ENCODE measurements at places on chromosomes 6 and 20.
A peak's percentile ranks its signal among the peaks of the same experiment; 100 is the strongest.

DNA sequence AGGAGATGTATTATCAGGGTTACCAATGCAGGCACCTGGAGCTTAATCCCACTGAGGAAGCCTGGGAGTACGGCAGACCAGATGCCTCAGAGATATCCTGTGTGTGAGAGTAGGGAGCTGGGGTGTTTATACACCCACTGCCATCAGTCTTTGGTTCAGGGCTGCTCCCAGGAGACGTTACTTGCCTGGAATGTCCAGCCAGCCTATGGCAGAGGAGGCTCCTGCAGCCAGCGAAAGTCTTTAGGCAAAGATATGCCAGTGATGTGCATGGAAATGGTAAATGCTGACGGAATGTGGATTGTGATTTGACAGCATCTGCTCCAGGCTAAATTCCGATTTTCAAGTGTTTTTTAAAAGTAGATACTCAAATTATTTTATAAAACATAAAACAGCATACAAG, 282.0 kb downstream of the BTBD3 start:
- no peak overlapping the region for H3K4me3 ChIP-seq
- no peaks in the 10 kb centered on the region for H3K36me3 ChIP-seq
- no peak for DNase-seq
- no peak overlapping the region for H3K27ac ChIP-seq

- DNase-seq: no peak
- no peaks in the 10 kb centered on the region for H3K27me3 ChIP-seq
- H3K27ac ChIP-seq: no peak overlapping the region
- no peaks in the 10 kb centered on the region for H3K36me3 ChIP-seq
- no peak overlapping the region for H3K4me3 ChIP-seq
- no peaks in the 10 kb centered on the region for H3K4me1 ChIP-seq
Measured at GRCh38 chr20:22986601-22987000, 48.5 kb upstream of the SSTR4 start.

DNA sequence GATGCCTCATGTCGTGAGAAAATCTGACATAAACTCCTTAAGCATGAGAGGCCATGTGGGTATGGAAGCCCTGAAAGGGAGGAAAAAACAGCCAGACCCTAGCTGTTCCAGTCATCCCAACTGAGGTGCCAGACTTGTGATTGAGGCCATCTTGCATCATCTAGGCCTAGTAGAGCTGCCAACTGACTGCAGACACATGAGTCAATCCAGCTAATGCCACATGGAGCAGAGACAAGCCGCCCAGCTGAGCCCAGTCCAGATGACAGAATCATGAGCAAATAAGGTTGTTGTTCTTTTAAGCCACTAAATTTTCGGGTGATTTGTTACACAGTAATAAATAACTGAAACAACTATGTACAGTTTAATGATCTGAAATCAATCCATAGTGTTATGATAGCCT, 680.9 kb downstream of the MAFB start:
- no peaks in the 10 kb centered on the region for H3K36me3 ChIP-seq
- H3K4me1 ChIP-seq: no peaks in the 10 kb centered on the region

DNA sequence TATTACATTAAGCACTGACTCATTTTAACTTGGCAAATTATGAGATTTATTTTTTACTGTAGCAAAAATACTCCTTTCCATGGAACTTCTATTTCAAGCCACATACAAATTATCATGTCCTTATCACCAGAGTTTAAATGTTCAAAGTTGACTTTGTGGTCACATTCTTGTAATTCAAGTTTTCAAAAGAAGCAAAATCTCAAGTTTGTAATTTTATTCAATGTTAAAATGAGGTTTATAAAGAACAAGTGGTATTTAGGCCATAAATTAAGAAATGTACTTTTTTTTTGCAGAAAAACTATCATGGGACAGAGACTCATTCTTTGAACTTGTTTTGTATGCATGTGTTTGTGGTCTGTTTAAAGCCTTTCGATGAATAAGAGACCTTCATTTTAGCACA, 811.5 kb downstream of the TENT5A start:
- no peaks in the 10 kb centered on the region for H3K27me3 ChIP-seq
- no peak overlapping the region for H3K4me3 ChIP-seq
- no peak overlapping the region for H3K27ac ChIP-seq
- DNase-seq: no peak
- no peaks in the 10 kb centered on the region for H3K36me3 ChIP-seq

DNA sequence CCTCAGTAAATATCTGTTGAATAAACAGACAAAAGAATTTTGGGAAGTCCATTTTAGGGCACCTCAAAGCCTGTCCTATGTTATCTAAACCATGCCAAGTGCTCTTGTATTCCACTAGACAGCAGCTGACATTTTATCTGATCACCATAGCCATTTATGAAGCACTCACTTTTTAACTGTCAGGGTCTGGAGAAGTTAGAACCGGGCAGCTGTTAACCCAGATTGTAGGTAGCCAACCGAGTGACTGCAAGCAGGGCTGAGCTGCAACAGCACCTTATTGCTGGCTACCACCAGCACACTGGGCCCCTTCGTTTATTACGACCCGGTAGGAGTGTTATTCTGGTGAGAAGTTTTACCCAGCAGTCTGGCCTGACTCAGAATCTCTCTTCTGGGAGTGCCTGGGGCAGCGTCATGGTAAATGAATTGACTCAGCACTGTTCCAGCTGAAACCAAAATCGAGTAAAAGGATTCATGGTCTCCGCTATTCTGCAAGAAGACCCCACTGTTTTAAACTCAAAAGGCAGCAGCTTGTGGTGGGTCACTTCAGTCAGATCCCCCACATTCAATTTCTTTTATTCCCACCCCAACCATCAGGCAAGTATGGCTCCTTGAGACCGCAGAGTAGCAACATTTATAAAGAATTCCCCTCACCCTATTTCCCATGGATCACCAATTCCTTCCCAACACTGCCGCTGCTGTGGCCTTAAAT, 1.7 kb downstream of the UBE2V1 start:
- peak overlapping the region; percentile 35 for H3K27ac ChIP-seq
- peak overlapping the region; percentile 100 for H3K4me3 ChIP-seq
- peaks cover 20% of the 10 kb centered on the region for H3K4me1 ChIP-seq
- H3K27me3 ChIP-seq: no peaks in the 10 kb centered on the region
- H3K36me3 ChIP-seq: no peaks in the 10 kb centered on the region

DNA sequence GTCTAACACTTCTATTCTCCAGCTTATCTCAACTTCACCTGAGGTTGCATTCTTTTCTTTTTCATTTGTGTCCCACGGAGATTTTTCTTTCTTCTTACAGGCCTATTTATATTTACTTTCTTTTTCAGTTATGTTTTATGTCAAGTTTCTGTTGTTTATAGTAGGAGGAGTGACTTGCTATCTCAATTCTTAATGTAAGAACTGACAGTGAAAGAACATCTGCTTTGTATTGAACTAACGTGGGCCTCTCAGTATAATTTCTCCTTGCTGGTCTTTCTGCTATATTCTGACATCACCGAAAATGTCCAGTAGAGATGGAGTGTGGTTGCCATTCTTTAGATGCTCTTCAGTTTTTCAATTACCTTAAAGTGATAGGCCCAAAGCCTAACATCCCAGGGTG, 521.7 kb downstream of the EPM2A start:
- H3K4me1 ChIP-seq: no peaks in the 10 kb centered on the region
- H3K36me3 ChIP-seq: no peaks in the 10 kb centered on the region
- H3K4me3 ChIP-seq: no peak overlapping the region
- H3K27me3 ChIP-seq: no peaks in the 10 kb centered on the region
- H3K27ac ChIP-seq: no peak overlapping the region
- no peak for DNase-seq

- H3K36me3 ChIP-seq: no peaks in the 10 kb centered on the region
- no peak for DNase-seq
- H3K27me3 ChIP-seq: no peaks in the 10 kb centered on the region
Measured at GRCh38 chr6:114200891-114201290, 141.9 kb downstream of the HS3ST5 start.

DNA sequence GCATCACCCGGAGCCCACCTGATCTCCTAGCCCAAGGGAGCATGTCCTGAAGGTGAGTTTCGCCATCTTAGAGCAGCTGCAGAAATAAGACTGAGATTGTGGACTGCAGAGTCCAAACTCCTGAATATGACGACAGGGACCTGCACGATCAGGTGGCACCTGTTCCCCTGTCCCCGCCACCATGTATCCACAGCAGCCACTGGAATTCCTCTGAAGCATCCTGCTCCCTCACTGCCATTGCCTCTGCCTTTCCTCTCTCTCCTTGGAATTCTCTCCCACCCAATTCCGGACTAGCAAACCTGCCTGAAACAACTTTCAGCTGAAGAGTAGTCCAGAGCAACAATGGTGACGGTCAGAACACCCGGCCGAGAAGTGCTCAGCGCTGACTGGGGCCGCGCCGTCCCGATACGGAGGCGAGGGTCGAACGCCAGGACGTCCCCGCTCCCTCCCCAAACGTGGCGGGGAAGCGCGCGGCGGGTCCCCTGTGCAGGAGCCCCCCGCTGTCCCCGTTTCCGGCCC, 694 bp upstream of the FAM120B start:
- H3K4me3 ChIP-seq: peak overlapping the region; percentile 96
- DNase-seq: no peak
- H3K27ac ChIP-seq: peak overlapping the region; percentile 96
- H3K27me3 ChIP-seq: no peaks in the 10 kb centered on the region
- H3K4me1 ChIP-seq: no peaks in the 10 kb centered on the region

DNA sequence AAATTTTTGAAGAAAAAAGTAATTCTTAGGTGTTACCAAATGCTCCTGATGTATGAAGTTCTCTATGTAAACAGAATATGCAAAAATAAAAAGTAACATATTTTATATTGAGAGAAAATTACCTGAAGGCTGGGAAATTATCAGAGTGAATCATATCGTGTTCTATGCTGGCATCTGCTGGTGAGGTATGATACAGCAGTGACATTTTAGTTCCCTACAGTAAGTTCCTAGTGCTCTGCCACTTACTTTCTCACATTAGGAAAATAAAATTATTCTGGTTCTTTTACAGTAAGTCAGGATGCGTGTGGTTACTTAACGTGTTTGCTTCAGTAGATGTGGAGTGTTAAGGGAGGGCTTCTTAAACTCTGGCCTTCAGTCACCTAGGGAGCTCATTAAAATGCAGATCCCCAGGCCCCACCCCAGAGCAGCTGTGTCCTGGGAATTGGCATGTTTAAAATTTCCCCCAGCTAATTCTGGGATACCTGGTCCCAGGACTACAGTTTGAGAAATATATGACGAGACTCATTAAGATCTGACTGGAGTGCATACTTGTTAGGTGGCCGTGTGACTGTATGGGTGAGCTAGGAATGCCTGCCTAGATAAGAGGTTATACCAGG, 3.2 kb downstream of the ACTR5 start:
- no peak overlapping the region for H3K4me3 ChIP-seq
- H3K36me3 ChIP-seq: peaks cover 8% of the 10 kb centered on the region
- H3K4me1 ChIP-seq: peaks cover 7% of the 10 kb centered on the region
- no peak for DNase-seq

DNA sequence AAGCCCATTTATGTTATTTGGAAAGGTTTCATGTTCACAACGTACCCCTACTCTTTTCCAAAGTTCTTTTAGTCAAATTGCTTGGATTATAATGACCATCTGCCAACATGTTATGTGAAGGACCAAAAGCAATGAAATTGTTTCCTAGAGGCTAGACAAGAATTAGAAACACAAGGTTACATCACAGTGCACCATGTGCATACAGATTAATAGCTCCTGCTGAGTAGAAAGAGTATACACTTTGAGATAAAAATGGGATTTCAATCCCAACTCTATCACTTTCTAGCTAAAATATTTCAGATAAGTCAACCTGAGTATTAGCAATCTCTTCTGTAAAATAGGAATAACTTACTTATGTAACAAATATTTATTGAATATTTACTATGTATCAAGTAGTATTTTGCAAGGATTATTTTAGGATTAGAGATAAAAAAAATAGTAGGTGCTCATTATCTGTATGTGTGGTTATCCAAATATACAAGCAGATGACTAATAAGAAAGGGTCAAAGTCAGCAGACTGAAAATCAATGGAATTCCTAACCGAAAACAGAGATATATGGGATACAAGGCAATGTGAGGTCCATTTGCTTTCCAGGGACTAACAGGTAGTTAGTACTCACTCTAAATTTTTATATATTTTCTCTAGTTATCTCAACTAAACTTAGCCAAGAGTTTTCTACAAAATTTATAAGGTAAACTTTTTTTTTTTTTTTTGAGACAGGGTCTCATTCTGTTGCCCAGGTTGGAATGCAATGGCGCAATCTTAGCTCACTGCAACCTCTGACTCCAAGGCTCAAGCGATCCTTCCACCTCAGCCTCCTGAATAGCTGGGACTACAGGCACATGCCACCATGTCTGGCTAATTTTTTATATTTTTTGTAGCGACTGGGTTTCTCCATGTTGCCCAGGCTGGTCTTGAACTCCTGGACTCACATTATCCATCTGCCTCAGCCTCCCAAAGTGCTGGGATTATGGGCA, 127.7 kb downstream of the PDSS2 start:
- H3K4me1 ChIP-seq: no peaks in the 10 kb centered on the region
- H3K27ac ChIP-seq: no peak overlapping the region
- no peak for DNase-seq
- H3K4me3 ChIP-seq: no peak overlapping the region

DNA sequence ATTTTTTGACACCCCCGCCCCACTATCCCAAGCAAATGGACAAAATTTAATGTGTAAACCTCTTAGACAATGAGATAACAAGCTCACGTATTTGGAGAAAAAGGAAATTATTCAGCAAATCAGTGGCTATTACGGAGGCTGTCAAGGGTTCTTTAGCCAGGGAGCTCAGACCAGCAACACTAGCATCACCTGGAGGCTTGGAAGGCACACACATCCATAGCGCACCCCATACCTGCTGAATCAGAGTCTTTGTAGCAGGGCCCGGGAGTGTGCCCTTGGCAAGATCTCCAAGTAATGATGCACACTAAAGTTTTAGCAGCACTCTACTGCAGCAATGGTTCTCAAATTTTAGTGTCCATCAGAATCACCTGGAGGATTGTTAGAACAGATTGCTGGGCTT, 223.2 kb upstream of the BTBD3 start:
- no peak for DNase-seq
- H3K4me3 ChIP-seq: no peak overlapping the region
- H3K27me3 ChIP-seq: no peaks in the 10 kb centered on the region
- H3K36me3 ChIP-seq: no peaks in the 10 kb centered on the region
- no peaks in the 10 kb centered on the region for H3K4me1 ChIP-seq

All from breast epithelium (tissue), 4 donors.